Activated CD4-positive, alpha-beta memory T cell treated with anti-CD3 and anti-CD28 coated beads, Interleukin-2, amount 10 ng/mL, durations not matched to agents 7 days and 5 days (primary cell): ENCODE measurements at places on chromosomes 4 and X. TPM values are rescaled to one million over a fixed set of nuclear protein-coding genes. Genes with fewer than 3 reads are reported as not detected.
A peak's percentile ranks its signal among the peaks of the same experiment; 100 is the strongest.

Gene FOXR2
- not detected for total RNA-seq

Gene ODAPH
- 3.5 TPM for total RNA-seq

GRCh38 chrX:130110379-130111219 is at the start of gene ELF4:
ELF4 (minus strand) TSS chrX:130110497; CDS start chrX:130081330, 29,167 bp downstream.
- peak; percentile 57 for DNase-seq

GRCh38 chrX:152904151-152905080 is 6.5 kb downstream of the ZNF185 start:
- DNase-seq, result peak; percentile 36

DNA sequence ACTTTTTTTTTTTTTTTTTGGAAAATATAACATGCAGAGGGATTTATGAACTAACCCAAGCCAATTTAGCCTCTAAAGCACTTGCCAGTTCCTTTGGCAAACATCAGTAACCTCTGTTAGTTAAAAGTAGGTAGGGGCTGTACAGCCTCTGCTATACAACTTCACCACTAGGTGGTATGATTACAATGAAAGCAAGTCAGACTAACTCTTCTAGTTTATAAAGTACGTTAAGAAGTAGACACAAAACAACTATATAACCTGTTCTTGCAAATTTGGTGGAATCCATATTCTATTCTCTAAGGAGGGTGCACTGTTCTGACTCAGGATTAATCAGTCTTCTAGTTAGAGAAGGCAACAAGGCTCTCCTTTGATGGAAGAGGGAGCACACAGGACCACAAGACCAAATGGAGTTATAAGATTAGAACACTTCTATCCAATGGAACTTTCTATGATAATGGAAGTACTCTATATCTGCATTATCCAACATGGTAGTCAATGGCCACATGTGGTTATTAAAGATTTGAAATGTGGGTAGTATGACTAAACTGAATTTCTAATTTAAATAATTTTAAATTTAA is 12.8 kb downstream of the AIMP1 start:
- no peak for DNase-seq
